Right lung (tissue), 10 donors: ENCODE measurements at places on chromosomes 2 and 18.

- no peak for DNase-seq
These were observed 541.4 kb downstream of the PARD3B start for GRCh38 chr2:205086662-205087061.

- no peak for DNase-seq
These were observed 174.2 kb upstream of the GLI2 start for GRCh38 chr2:120561379-120562035.

DNA sequence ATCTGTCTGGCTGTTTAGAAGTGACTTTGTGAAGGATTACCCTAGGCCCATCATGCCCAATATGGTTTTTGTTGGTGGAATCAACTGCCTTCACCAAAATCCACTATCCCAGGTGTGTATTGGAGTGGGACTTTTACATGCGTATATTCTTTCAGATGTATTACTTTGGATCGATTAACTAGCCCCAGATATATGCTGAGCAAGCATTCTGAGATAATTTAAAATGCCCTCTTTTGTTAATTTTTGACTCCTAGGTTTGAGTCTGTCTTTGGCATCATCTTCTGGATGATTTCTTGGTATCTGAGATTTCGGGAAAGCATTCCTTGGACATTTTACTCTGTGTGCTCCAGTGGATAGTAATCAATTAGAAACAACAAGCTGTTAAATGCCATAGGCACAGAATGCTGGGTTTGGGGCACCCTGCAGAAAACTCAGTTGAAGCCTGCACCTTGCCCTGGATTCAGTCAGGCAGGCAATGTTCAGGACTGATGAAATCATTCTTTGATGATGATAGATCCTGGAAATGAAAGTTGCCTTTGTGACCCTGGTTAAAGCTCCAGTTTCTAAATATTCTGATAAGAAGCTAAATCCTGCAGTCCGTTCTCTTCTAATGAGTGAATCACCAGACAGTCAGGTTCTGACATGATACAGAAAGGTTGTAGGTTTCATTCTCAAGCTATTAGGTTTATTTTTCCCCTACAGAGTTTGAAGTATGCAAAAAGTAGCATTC lies 1.1 kb downstream of the UGT1A1 start:
- DNase-seq = no peak

DNA sequence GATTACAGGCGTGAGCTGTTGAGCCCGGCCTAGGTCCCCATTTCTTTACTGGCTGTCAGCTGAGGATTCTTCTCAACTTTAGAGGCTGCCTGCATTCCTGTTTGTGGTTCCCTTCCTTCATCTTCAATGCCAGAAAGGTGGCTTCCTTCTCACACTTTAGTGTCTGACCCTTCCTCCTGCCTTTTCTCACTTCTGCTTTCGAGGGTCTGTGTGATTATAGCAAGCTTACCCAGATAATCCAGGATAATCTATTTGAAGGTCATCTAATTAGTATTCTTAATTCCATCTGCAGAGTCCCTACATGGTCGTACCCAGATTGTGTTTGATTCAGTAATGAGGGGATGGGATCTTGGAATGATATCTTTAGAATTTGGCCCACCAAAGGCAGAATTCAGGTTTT lies 157.4 kb downstream of the TANC1 start:
- no peak for DNase-seq

DNA sequence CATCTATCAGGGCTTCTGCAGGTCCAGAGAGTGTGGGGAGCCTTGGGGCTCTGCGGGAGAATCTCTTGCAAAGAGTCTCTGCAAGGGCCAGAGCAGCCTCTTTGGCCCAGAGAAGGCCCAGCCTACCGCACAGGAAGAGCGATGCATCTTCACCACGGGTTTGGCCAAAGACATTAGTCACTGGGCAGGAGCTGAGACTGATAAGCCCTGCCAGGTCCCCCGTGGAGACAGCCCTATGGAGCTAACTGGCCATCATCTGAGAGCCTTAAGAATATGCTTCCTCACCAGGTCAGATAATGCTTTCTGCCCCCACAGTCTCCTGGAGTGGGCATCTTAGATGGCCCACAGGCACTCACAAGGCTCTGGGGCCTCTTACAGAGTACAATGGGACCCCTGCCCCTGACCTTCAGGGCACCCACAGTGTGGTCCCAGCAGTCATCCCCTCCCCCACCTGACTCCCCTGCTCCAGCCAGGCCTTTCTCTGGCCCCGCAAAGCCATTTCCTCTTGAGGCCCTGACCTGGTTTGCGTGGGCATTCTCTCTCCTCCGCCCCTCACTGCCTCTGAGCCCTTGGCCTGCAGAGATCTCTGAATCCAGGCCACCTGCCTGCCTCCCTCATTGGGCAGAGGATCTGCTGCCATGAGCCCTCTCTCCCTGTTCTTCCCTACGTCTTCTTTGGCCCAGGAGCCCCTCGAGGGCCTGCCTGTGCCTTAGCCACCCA lies 31.9 kb upstream of the MAPRE3 start:
- no peak for DNase-seq

GRCh38 chr2:26891-27290 lies 19.4 kb downstream of the FAM110C start:
- DNase-seq = no peak

DNA sequence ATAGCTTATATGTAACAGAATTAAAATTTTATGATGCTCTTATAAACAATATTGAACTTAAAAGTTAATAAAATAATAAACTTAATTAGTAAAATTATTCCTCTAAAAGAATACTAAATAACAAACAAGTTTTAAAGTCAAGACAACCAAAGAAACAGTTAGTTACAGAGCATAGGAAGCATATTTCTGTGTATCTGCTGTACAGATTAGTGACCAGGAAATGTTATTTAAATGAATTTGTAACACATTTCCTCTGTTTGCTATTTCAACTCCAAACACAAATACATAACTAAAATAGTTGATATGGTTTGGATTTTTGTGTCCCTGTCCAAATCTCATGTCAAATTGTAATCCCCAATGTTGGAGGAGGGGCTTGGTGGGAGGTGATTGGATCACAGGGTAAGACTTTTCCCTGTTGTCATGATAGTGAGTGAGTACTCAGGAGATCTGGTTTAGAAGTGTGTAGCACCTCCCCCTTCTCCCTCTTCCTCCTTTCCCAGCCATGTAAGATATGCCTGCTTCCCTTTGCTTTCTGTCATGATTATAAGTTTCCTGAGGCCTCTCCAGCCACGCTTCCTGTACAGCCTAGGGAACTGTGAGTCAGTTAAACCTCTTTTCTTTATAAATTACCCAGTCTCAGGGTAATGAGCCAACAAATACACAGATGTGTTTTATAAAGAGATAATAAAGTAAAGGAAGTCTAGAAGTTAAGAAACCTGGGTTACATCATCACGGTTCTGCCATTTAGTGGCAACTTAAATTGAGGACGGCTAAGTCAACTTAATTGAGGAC lies 51.8 kb downstream of the ROCK2 start:
- no peak for DNase-seq

- no peak for DNase-seq
These were observed 112.7 kb upstream of the TACR1 start for GRCh38 chr2:75311993-75312392.

- DNase-seq = no peak
These were observed 242.6 kb upstream of the RAB12 start for GRCh38 chr18:8366656-8367055.

DNA sequence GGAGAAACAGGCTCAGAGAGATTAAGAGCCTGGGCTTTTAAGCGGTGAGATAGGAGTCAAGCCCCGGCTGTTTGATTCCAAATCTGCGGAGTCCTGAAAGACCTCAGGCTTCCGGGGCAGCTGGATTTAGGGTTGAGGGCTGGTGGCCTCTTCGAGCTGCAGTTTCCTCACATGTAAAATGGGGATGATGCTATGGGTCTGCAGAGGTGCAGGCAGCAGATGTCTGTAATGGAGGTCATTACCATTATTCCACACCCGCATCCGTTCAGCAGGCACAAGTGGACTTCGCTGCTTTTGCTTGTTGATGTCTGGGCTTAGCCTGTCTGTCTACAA lies 175.6 kb upstream of the HS6ST1 start:
- DNase-seq = no peak

DNA sequence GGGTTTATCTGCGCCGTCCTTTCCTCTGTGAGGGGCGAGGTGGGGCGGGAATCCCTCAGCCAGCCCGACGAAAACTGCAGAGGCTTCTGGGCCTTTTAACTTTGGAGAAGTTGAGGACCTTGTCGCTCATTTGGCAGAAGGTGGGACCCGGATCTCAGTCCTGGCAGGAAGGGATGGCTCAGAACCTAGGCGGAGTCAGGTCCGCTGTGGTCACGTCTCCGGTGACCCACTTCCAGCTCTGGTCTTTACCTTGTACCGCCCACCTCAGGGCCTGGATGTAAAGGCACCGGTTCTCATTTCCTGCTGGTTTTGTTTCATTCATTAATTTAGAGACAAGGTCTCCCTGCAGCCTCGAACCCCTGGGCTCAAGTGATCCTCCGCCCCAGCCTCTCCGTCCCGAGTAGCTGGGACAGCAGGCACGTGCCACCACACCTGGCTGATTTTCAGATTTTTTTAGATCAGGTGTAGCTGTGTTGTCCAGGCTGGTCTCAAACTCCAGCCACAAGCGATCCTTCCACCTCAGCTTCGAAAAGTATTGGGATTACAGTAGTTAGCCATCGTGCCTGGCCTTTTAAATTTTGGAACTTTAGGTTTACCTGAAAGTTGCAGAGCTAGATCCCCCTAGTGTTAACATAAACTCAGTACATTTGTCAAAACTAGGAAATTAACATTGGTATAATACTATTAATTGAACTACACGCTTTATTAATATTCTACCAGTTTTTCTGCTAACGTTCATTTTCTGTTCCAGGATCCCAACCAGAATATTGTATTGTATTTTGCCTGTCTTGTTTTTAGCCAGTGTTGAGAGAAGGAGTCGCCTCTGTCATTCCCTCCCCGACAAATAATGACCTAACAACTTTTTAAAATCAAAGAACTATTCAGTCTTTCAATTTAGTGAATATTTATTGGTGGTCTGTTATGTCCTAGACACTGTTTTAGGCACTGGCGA lies 852 bp downstream of the POLI start:
- DNase-seq = no peak

DNA sequence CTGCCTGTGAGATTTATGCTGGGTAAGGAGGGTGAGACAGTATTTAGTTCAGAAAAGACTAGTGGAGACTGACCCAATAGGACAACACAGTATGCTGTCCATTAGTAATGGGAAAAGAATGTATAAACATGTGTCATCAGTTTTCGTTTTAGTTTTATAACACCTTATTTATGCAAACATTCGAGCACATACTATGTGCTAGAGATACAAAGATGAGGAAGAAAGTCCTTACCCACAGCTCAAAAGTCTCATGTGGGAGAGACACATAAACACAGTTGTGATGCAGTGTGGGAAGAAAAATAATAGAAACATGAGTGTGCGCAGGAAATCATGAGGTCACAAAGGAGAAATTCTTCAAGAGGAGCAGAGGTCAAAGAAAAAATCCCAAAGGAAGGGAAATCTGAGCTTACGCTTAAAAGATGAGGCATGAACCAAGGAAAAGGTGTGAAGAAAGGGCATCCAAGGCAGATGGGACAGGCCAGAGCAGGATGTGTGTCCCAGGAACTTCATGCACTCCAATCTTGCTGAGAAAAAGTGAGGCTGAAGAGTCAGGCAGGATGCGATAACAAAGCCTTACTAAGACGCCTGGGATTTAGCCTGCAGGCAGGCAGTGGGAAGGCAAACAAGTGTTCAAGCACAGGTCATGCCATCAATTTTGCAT lies 8.1 kb downstream of the METTL21A start:
- peak; percentile 31 for DNase-seq

GRCh38 chr2:10332402-10333246 lies 29.9 kb downstream of the HPCAL1 start:
- DNase-seq = no peak

DNA sequence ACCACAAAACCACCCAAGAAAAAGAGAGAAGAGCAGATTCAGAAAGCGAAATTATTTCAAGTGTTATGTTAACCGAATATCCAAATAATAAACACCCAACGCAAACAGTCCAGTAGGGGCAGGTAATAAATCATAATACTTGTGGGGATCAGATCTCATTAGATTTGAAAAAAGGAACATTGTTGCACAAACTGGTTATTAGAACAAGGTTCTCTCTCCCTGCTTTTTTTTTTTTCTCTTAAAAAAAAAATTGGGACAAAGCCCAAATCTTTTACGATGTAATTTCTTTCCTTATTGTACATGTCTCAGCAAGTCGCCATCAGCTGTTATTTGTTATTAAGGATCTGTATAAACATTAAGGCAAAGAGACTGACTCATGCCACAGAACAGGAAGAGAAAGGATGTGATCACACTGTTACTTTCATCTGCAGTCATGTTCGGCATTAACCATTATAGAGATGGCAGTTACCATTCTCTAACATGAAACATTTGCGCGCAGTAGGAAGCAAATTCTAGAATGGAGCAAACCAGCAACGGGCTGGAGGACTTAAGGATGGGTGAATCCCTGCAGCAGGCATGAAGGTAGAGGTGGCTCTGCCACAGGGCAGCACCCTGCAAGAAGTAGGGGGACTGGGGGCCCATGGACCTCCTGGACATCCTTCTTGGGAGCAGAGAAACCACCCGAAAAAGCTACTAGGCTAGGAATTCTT lies 42.0 kb downstream of the EPHA4 start:
- DNase-seq = no peak

DNA sequence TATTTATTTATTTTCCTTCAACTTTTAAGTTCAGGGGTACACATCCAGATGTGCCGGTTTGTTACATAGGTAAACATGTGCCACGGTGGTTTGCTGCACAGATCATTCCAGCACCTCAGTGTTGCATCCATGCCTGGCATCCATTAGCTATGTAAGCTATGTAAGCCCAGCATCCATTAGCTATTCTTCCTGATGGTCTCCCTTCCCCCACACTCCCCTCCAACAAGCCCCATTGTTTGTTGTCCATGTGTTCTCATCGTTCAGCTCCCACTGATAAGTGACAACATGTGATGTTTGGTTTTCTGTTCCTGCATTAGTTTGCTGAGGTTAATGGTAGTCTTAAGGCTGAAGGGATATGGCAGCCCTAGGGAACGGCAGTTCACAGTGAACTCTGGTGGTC lies 203.4 kb downstream of the CTNNA2 start:
- DNase-seq = no peak

GRCh38 chr18:12409469-12409868 lies 1.7 kb downstream of the PRELID3A start:
- DNase-seq = no peak
